Activated CD8-positive, alpha-beta memory T cell treated with anti-CD3 and anti-CD28 coated beads for 24 hours (primary cell): ENCODE measurements at places on chromosomes 7 and 10.

GRCh38 chr7:30968747-30969603 lies 5.2 kb downstream of the GHRHR start:
- DNase-seq: no peak

DNA sequence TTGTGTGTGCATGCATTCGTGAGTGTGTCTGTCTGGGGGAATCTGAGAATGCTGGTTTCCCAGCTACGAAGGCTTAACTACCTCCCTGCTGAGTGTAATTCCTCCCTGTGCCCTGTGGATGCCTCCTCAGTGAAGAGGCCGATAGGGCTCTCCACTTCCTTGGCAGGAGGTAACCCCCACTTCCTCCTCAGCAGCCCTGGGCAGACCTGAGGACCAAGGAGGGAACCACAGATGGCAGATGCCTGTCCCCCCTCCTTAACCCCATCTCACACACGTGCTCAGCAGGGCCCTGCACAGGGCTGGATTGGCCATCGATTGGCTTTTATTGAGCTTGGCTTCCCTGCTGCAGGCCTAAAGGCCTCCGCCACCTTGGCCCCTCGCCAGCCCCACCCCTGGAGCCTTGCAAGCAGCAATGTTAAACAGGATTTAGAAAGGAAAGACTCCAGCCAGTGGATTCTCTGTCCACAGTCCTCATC lies 45.6 kb upstream of the LRRC4 start:
- no peak for DNase-seq

DNA sequence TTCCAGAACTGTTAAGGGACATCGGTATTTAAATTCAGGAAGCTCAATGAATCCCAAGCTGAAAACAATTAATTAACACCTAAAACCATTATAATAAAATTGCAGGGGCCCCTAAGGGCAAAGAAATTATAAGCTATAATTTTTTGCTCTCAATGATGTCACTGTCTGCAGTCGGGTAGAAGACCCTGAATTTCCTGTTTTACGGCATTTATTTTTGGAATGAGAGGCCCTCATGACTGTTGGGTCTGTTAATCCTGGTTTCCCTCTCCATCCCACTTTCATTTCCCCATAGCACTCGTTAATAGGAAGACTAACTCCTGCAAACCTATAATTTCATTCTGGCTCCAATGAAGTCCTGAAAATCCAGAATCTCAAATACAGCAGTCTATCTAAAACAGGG lies 25.8 kb upstream of the GPR37 start:
- DNase-seq: no peak

DNA sequence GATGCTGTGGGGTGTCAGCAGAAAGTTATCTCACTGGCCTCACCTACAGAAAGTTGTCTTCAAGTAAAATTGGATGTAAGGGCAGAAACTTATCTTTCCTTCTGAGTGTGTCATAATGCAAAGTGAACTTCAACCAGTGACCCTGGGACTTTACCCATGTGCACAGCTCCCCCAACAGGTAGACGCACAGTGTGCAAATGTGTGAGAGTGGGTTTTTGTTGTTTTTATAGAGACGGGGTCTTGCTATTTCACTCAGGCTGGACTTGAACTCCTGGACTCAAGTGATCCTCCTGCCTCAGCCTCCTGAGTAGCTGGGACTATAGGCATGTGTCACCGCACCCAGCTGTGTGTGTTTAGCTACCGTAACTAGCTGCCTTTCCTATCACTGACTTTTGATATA lies 6.4 kb upstream of the KAZALD1 start:
- no peak for DNase-seq

GRCh38 chr7:65338346-65338745 lies 35.3 kb upstream of the ZNF92 start:
- DNase-seq: no peak

DNA sequence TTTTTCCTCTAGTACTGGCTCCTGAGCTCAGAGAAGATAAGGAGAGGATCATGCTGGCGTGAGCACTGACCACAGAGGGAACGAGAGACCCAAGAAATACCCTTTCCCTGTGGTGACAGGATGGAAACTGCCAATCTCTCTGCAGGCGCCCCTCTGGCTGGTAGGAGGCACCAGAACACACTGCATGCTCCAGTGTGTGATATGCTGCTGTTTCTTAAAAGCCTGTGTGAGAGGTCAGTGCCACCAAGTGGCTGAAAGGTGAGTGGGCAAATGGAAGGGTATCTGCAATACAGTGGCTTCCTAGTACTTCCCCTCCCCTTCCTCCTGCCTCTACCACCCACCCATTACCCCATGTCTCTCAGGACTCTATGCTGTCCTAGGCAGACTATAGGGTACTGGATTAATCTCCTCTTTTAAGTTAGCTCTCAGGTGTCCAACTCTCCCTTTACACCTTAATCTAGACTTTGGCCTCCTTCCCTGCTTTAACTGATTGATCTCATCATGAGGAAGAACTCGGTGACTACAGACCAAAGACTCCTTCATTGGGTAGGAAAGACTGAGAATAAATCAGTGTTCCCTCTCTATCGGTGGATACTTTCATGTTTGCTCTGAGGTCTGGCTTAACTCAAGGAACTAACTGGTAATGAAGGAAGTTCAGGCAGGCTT lies 283.6 kb downstream of the ADRA2A start:
- no peak for DNase-seq
